ENCODE measurements at places on chromosomes 5 and 9.

DNA sequence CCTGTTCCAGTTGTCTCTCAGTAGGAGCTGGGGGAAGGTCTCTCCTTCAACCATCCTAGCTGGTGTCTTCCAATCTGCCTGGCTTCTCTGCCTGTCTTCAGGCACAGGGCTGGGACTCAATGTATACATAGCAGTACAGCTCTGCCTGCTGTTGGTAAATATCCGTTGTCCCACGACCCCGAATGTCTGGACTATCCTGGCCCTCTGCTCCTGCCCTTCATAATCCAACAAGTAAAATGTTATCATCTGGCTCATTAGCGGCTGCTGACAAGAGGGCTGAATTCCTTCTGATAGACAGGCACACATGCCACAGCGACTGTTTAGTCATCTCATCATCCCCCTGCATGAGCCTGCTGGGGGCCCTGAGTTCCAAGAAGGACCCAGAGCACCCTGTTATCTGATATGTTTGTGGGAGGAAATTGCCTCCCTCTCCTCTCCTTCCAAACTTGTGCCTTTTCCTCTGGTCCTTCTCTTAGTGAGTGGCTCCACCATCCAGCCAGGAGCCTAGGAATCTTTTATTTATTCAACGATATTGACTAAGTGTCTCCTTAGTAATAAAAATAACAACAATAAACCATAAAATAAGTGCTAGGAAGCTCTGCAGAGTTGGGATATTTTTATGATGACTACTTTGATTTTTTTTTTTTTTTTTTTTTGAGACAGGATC, 29.5 kb upstream of the TGFBR1 start:
- H3K36me3 ChIP-seq: no peaks in the 10 kb centered on the region
- H3K4me1 ChIP-seq: peaks cover 17% of the 10 kb centered on the region
- no peaks in the 10 kb centered on the region for H3K27me3 ChIP-seq
- H3K27ac ChIP-seq: peak overlapping the region; percentile 32
- peak; percentile 48 for DNase-seq
- no peak overlapping the region for H3K4me3 ChIP-seq

DNA sequence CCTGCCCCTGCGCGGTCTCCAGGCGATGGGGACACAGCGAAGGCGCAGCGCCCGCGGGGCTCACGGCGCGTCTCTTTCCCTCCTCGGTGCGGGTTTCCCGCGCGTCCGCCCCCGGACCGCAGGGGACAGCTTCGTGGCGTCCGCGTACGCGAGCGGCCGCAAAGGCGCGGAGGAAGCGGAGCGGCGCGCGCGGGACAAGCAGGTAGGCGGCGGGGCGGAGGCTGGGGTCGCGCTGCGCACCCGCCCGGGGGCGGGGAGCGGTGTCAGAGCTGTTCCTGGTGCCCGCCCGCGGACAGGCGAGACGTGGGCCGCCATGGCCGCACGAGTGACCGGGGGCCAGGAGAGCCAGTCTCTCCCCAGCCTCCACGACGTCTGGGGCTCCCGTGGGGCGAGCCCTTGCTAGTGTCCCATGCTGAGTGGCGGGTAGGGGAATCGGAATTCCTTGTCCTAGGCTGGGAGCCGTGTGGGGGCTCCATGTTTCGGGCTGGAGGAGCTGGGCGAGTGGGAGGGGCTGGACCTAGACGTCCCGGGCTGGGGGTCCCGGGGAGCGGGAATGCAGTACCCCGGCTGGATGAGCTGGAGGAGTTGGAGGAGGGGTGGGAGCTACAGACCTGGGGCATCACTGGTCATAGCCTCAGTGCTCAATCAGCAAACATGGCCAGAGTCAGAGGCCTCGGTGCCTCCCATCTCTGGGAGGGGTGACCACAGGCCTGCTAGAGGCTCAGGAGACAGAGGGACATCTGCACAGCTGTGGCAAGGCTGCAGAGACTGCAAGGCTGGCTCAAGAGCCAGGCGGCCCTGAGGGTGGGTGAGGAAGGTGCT, 968 bp downstream of the NKD2 start:
- H3K4me3 ChIP-seq: no peak overlapping the region
- no peaks in the 10 kb centered on the region for H3K4me1 ChIP-seq
- peaks cover 40% of the 10 kb centered on the region for H3K27me3 ChIP-seq
- H3K36me3 ChIP-seq: no peaks in the 10 kb centered on the region

DNA sequence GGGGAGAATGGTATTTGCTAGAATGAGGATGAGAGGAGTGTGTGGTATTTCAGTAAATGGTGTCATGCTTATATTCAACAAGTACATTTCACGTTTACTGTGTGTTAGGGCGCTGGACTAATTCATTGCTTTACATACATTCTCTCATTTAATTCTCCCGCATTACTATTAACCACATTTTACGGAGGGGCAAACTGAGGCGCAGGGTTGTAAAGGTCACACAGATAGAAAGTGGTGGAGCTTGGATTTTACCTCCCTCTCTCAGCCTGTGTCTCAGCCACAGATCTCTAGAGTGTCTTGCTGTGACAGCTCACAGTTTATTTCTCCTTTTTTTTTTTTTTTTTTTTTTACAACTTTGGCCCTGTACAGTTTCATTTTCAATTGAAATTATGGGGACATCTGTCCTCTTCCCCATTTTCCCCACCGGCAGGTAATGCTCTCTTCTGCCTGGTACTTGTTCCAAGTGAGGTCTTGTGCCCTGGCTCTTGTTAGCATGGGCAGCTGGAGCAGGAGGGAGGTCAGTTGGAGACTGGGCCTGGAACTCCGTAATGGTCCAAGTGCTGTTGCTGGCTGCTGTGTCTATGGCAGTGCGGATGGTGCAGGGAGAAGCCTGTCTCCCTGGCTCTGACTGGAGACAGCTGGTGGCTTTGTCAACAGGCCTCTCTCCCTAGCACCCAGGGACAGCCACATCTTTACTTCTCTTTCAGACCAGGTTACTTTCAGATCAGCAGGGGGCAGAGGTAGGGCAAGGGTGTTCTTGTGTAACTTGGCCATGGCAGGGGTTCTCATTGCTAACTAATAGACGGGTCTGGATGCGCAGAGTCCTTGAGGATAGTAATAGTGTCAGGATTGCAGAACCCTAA, 20.5 kb upstream of the NDST1 start:
- peaks cover 2% of the 10 kb centered on the region for H3K36me3 ChIP-seq
- H3K27ac ChIP-seq: peak overlapping the region; percentile 65
- DNase-seq: peak; percentile 49
- H3K4me3 ChIP-seq: peak overlapping the region; percentile 79
- H3K27me3 ChIP-seq: no peaks in the 10 kb centered on the region

DNA sequence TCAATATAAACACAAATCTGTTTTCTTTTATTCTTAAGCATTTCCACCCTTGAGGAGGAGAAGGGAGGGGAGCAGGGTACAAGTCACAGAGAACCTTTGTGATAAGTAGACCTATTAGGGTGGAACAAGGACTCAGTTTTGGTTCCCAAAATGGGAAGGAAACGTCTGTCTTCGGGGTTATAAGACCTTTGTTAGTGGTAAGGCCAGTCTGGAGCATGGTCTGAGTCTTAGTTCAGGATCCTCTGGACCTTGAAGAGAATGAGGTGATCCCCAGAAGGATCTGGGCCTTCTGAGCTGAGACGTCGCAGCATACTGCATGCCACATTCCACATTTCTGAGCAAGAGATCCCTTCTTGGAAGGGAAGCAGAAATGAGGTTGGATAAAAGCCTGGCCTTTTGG, 37.2 kb downstream of the FAXDC2 start:
- H3K4me3 ChIP-seq: no peak overlapping the region
- H3K4me1 ChIP-seq: no peaks in the 10 kb centered on the region

GRCh38 chr9:92945796-92946195, 1.5 kb upstream of the FGD3 start:
- no peaks in the 10 kb centered on the region for H3K36me3 ChIP-seq
- no peak overlapping the region for H3K27ac ChIP-seq
- H3K27me3 ChIP-seq: peaks cover 18% of the 10 kb centered on the region
- H3K4me3 ChIP-seq: no peak overlapping the region

DNA sequence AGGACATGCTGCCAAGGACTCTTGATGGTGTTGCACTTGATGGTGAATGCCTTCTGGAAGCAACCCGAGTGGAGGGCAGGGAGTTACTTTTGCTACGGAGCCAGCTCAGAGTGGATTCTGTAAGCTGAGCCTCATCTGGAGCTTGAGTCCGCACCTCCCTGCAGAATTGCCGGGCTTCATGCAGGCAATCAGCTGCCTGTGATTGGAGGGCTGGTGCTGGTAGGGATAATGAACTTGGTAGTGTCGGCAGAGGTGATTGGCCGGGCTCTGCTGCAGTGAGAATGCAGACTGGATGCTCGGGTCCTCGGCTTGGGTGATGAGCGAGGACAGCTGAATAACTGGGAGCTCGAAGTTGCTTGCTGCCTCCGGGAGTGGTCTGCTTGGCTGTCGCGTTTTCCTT, 23.1 kb downstream of the SLC25A25 start:
- peaks cover 34% of the 10 kb centered on the region for H3K4me1 ChIP-seq
- DNase-seq: peak; percentile 92
- no peaks in the 10 kb centered on the region for H3K27me3 ChIP-seq
- peak overlapping the region; percentile 64 for H3K4me3 ChIP-seq

- H3K4me1 ChIP-seq: no peaks in the 10 kb centered on the region
- H3K36me3 ChIP-seq: no peaks in the 10 kb centered on the region
- no peak overlapping the region for H3K4me3 ChIP-seq
- H3K27ac ChIP-seq: no peak overlapping the region
- no peak for DNase-seq
- H3K27me3 ChIP-seq: no peaks in the 10 kb centered on the region
These were observed 33.0 kb downstream of the ELOVL7 start for GRCh38 chr5:60811105-60811504.

- H3K4me1 ChIP-seq: no peaks in the 10 kb centered on the region
- no peaks in the 10 kb centered on the region for H3K27me3 ChIP-seq
- H3K4me3 ChIP-seq: no peak overlapping the region
- no peak overlapping the region for H3K27ac ChIP-seq
These were observed 310.9 kb downstream of the EFNA5 start for GRCh38 chr5:107359916-107360234.

DNA sequence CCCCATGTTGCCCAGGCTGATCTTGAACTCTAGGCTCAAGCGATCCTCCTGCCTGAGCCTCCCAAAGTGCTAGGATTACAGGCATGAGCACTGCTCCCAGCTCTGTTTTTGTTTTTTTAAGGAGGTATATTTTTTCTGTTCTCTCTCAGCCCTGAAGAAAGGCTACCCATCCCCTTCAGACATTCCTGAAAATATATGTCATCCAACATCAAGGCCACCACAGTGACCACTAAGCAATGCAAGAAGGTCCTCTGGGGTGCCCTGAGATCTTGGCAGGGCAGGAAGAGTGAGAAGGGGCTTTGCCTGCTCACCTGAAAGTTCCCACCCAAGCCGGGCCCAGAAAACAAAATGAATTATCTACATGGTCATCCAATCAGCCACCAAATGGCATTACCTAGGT, 47.8 kb upstream of the IL17B start:
- DNase-seq: no peak
- H3K27ac ChIP-seq: peak overlapping the region; percentile 10
- H3K27me3 ChIP-seq: no peaks in the 10 kb centered on the region
- peaks cover 49% of the 10 kb centered on the region for H3K36me3 ChIP-seq
- H3K4me1 ChIP-seq: peaks cover 55% of the 10 kb centered on the region
- no peak overlapping the region for H3K4me3 ChIP-seq

DNA sequence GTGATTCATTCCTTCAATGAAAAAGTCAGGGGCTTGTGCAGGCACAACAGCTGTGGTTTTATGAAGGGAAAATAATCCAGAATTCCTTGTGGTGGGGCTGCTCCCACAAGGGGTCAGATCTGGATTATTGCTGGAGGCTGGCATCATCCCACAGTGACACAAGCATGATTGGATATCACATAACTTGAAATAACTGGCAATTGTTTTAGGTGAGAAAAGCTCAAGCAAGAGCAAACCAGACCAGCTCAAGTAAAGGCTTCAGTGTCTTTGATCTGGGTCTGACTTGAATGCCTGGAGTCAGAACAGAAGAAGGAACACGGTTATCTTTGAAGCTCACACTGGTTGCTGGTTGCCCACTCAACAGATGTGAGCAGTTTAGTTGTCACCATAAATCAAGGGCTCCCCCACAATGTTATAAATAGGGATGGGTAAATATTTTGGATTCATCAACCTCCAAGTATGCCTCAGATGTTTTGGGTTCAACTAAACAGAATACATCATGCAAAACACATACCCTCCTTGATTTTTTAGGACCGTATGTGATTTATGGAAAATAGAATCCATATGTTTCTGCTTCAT, 3.1 kb upstream of the ZNF474 start:
- H3K4me1 ChIP-seq: peaks cover 12% of the 10 kb centered on the region
- peak; percentile 63 for DNase-seq
- H3K36me3 ChIP-seq: no peaks in the 10 kb centered on the region
- no peak overlapping the region for H3K4me3 ChIP-seq
- peak overlapping the region; percentile 64 for H3K27ac ChIP-seq
- no peaks in the 10 kb centered on the region for H3K27me3 ChIP-seq

DNA sequence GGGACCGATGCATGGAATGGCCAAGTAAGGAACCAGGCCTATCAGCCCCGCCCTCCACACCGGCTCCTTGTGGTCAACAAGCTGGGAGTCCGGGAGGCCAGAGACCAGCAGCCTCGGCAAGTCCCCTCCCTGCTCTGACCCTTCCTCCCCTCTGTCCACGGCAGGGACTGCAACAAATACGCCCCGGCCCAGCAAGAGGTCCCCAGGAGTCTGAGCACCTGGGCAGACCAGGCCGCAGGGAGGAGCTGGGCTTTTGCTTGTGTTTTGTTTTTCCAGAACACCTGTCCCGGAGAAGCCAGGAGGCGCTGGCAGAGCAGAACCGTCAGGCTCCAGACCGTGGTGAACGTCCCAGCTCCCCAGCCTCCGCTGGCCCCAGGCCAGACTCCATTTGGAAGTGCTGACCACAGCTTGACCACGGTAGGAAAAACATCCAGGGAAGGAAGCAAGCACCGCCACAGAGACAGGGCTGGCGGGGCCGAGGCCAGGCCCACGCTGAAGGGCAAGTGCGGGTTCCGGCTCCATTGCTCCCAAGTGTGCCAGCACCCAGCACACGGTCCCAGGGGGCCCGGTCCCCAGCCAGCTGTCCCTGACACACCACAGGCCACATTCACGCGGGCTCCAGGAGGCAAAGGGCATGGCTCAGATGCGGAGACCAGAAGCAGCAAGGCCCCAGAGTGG, 56.7 kb downstream of the VAV2 start:
- peaks cover 10% of the 10 kb centered on the region for H3K4me1 ChIP-seq
- H3K27me3 ChIP-seq: no peaks in the 10 kb centered on the region
- no peak overlapping the region for H3K4me3 ChIP-seq
- DNase-seq: peak; percentile 75
- H3K36me3 ChIP-seq: peaks cover 5% of the 10 kb centered on the region
- H3K27ac ChIP-seq: no peak overlapping the region

- no peak for DNase-seq
- no peak overlapping the region for H3K27ac ChIP-seq
- no peak overlapping the region for H3K4me3 ChIP-seq
- no peaks in the 10 kb centered on the region for H3K27me3 ChIP-seq
These were observed 51.2 kb downstream of the NDST1 start for GRCh38 chr5:150559088-150559487.

- no peak overlapping the region for H3K4me3 ChIP-seq
- H3K27ac ChIP-seq: no peak overlapping the region
- no peak for DNase-seq
- H3K36me3 ChIP-seq: no peaks in the 10 kb centered on the region
- no peaks in the 10 kb centered on the region for H3K4me1 ChIP-seq
These were observed 82.1 kb upstream of the PITX1 start for GRCh38 chr5:135116160-135116561.

- H3K4me3 ChIP-seq: no peak overlapping the region
- H3K36me3 ChIP-seq: peaks cover 6% of the 10 kb centered on the region
- no peaks in the 10 kb centered on the region for H3K27me3 ChIP-seq
- H3K4me1 ChIP-seq: no peaks in the 10 kb centered on the region
- H3K27ac ChIP-seq: no peak overlapping the region
These were observed 12.1 kb downstream of the NOTCH1 start for GRCh38 chr9:136533775-136534157.

GRCh38 chr5:1660511-1660910, 136.8 kb upstream of the LPCAT1 start:
- H3K27ac ChIP-seq: no peak overlapping the region
- no peak overlapping the region for H3K4me3 ChIP-seq
- peaks cover 7% of the 10 kb centered on the region for H3K27me3 ChIP-seq
- no peaks in the 10 kb centered on the region for H3K4me1 ChIP-seq

- no peaks in the 10 kb centered on the region for H3K4me1 ChIP-seq
- no peak for DNase-seq
These were observed 182.9 kb upstream of the MEF2C start for GRCh38 chr5:89065919-89066318.

Data from fibroblast of lung (primary cell).